ENCODE measurements at places on chromosomes 3 and 15.

- DNase-seq = no peak
Observed at GRCh38 chr15:56640549-56640948, 92.8 kb downstream of the ZNF280D start.

DNA sequence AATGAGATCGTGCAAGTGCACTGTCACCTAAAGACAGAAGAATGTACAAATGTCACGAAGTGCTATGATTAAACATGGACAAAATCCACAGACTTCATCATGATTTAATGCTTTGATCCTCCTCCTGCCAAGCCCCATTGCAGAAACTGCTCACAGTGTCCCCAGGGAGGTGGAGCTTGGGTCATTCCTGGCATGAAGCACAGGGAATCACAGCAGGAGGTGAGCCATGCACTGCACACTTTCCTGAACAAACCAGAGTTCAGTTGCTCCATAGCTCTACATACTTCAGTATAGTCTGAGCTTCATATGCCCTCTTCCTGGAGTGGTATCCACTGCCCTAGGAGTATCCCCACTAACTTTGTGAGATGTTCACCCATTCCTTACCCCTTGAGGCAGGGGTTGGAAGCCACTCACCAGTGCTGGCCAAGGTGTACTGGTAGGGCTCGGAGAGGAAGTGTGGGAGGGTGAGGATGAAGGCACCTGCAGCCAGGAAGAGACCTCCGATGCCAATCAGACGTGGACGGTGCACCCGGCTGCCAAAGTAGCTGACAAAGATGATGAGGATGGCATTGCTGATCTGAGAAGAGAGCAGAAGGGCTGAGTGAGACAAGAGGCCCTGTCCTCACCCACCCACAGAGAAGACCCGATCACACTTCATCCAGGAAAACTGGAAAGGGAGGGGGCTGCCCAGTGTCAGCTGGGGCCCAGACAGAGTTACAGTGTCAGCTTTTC lies 56.3 kb downstream of the SLCO2A1 start:
- DNase-seq = no peak

DNA sequence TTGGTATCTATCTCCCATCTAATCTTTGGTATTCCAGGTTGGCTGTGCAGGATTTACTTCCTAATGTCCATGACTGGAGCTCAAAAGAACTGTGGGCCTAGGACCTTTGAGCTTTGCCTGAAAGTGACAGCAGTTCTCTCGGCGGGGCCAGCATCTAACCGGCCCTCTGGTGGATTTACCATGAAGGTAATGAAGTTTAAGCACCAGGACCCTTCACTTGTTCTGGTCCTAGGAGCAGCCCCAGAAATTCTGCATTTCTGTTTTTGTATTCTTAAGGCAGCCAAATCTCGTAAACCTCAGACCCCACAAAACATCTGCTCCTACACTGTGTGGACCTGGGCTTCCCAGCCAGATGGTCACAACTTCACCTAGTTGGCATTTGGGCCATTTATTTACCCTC lies 13.0 kb downstream of the CALML4 start:
- DNase-seq = no peak

DNA sequence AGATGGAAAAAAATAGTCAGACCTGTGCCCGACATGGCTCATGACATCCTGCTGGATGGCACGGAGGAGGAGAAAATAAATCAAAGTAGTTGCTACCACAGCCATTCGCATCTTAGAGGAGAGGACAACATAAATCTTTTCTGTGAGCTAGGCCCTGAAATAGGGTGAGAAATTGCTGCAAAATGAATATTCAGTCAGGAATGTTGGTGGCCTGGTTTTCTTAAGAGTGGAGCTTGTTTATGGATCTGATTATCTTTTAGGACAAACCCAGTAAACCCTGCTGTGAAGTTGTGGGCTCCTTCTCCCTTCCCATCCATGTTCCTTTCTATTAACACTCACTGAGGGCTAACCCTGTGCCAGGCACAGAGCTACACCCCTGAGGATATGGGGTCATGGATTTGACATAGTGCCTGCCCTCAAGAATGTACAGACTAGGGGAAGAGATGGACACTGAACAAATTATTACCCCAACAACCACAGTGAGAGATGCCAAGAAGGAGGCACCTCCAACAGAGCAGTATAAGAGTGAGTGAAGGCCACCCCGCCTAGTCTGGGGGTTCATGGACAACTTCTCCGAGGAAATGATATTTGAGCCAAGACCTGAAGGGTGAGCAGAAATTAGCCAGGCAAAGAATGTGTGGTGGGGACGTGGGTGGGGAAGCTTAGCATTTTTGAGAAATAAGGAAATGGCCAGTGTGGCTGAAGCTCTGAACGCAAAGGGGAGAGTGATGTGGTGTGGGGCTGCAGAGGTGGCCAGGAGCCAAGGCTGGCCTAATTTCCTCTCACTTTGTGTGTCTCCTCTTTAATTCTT lies 68.9 kb upstream of the ARL8B start:
- no peak for DNase-seq

- DNase-seq = peak; percentile 93
Observed at GRCh38 chr15:42832576-42832975, 88.0 kb downstream of the TTBK2 start.

DNA sequence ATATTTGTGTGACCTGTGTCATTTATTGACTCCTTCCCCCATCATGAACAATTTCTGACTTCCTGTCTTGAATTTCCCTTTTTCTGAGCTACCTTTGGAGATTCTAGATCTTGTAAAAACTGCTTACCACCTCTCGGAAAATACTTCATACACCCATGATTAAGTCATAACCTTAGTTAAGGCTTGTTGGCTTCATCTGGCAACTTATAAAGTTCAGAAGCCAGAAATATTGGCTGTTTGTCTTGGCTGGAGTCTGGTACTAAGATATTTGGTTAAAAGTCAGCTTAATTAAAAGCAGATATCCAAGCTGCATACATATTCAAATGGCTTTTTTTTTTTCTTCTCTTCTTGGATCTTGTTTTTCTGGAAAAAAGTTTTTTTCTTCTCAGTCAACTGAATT lies 37.3 kb upstream of the B3GALNT1 start:
- no peak for DNase-seq

DNA sequence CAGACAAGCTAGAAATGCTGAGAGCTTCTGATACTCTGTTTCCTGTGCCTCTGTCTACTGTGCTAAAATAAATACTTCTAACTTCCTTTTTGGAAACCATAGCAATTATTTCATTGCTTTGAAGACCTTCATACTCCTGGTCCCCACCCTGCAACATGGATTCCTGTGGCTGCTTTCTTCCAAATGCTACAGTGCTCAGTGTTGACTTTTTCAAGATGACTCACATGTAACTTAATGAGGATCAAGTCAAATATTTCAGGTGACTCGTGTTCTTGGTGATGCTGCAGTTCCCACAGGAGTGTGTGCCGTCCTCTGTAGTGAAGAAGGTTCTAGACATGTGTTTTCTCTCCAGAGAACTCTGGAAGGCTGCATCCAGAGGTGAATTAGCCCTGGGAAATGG lies 288.6 kb downstream of the CLSTN2 start:
- DNase-seq = no peak

DNA sequence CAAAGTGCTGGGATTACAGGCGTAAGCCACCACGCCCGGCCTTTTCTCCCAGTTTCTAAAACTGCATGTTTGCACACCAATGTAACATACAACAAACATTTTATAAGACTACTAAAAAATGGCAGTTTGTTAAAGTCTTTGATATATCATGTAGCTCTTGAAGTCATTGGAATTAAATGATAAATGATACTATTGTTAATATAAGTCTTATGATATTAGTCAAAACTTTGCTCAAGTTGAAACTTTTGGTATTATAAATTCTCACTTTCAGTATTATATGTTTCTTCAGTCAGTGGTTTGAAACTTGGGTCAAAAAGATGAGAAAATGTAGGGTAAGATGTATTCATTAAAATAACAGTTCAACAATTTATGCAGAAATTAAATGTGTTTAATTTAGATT lies 117.6 kb upstream of the TBL1XR1 start:
- DNase-seq = no peak

DNA sequence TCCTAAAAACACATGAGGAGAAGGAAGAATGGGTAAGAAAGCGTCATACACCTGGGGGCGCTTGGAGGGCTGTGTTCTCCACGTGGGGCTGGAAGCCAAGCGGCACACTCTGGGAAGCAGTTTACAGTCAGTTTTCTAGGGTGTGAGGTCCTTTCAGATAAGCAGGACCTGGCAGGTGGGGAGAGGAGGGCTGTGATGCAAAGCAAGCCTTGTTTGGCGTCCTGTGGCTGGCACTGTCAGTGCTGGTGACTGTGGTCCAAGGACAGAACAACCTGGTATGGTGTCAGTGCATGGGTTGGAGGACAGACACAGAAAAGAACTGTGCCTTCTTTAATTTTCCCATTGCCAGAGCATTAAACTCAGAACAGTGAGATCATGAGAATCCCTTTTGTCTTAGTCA lies 260.7 kb upstream of the NR2E3 start:
- no peak for DNase-seq

GRCh38 chr3:119570229-119570628 lies 9.1 kb upstream of the ADPRH start:
- DNase-seq = no peak

DNA sequence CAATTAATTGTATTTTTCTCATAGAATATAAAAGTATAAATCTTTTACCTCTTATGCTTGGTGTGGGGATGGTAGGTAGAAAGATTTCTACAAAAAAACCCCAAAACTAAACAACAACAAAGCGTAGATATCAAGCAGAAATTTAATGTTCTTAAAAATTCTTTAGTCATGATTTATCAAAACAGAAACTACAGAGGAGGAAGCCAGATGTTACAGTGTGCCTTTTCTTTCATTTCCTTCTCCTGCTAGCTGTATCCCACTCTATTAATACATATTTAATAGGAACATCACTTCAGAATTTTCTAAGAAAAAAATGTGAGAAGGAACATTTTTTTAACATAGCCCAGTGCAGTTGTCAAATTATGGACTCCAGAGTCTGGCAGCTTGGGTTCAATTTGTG lies 420.6 kb downstream of the TUSC7 start:
- no peak for DNase-seq

- DNase-seq = no peak
Observed at GRCh38 chr3:151035072-151035471, 50.4 kb upstream of the MED12L start.
